ENCODE measurements at places on chromosomes 2 and 18.

DNA sequence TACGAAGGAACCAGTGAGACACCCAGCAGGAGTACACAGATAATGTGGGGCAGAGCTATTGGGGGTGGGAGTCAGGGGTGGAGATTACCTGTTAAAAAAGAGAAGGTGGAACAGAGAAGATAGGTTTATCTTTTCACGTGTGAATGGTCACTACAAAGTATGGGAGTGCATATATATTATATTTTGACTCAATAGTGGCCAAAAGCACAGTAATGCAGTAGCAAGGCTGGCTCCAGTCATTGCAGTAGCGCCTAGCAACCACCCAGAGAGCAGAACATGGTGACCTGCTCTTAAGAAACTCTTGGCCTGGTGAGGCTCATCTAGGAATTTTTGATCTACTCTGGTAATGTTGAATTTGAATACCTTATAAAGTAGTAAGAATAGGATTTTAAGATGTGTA lies 1.0 kb downstream of the IMPACT start:
- no peak for DNase-seq

DNA sequence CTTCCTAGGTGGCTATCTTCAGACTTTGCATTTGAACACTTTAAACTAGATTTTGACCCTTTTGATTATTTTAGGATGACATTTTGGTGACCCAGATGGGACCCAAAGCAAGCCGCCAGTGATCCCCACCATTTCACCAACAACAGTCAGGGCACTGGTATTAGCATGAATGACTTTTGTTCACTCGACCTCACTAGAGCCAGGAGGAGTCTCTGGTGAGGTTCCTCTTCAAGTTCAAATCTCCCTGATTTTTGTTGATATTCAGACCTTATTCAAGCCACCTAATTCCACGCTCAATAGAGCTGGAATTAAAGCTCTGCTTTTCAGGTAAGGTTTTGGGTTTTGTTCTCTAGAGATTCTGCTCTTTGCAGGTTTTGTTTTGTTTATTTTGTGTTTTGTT lies 202.3 kb downstream of the MREG start:
- no peak for DNase-seq

DNA sequence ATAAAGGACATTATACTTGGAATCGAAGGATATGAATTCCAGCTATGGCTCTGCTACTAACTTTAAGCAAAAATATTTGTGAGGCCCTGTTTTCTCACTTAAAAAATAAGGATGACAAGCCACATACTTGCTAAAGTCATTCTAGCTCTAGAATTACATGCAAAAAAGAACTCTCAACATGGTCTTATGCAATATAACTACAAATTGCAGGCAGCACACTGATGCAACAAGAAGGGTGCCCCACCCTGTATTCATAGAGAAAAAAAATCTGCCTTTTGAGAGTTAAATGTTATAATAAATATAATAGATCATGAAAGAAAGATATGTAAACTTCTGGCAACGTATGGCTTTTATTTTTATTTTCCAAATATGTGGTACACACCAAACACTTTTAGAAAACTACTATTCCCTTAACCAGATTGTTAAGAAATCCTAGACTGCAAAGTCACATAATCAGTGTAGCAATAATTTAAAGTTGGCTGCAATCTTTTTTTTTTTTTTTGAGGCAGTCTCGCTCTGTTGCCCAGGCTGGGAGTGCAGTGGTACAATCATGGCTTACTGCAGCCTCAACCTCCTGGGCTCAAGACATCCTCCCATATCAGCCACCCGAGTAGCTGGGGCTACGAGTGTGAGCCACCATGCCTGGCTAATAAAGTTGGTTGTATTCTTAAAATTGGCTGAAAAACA lies 40.2 kb upstream of the WDSUB1 start:
- no peak for DNase-seq

DNA sequence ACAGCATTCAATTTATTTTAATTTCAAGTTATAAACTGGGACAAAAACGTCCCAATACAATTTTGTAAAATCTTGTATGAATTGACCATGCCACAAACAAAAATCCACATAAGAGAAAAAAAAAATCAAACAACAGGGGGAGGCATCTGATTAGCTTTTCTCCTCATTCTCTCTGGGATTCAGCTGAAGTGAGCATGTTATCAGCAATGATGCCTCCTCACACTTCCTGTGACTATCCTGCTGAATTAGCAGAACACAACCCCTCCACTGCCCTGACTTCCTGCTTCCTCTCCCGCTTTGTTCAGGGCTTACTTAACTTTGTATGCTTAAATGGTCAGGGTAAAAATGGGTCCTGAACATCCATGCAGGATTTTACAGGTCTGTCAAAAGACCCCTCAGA lies 132.2 kb upstream of the ITGB6 start:
- no peak for DNase-seq

DNA sequence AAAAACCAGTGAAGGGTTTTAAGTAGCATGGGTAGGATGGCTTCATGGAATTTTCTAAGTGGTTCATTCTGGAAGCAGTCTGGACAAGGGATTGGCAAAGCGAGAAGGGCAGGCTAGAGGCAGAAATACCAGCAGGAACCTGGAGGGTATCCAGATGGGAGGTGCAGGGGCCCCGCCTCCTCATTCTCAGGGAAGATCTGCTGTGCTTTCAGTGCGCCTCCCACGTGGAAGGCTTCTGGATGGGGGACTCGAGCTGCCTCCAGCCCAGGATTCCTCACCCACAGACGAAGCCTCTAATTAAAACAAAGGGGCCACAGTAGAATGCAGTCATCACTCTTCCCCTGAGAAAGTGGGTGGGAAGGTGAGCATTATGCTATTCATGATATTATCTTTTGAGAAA lies 79.8 kb downstream of the VSNL1 start:
- no peak for DNase-seq

DNA sequence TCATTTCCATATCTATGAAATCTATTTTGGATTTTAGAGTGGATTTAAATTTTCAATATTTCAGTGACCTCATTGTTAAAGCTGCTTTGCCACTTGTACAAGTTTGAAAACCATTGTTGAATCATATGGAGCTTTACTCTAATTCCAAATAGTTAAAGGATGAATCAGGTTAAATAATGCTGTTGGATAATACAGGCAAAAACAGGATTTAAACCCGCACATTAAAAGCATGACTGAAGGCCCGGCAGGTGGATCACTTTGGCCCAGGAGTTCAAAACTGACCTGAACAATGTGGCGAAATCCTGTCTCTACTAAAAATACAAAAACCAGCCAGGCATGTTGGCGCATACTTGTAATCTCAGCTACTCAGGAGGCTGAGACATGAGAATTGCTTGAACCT lies 68.3 kb downstream of the RIF1 start:
- no peak for DNase-seq

- no peak for DNase-seq
Measured at GRCh38 chr18:23888881-23889280, 125.7 kb upstream of the TTC39C start.

- no peak for DNase-seq
Measured at GRCh38 chr18:36349552-36349951, 52.0 kb downstream of the FHOD3 start.

- DNase-seq: no peak
Measured at GRCh38 chr2:12828980-12829379, 112.2 kb downstream of the TRIB2 start.

DNA sequence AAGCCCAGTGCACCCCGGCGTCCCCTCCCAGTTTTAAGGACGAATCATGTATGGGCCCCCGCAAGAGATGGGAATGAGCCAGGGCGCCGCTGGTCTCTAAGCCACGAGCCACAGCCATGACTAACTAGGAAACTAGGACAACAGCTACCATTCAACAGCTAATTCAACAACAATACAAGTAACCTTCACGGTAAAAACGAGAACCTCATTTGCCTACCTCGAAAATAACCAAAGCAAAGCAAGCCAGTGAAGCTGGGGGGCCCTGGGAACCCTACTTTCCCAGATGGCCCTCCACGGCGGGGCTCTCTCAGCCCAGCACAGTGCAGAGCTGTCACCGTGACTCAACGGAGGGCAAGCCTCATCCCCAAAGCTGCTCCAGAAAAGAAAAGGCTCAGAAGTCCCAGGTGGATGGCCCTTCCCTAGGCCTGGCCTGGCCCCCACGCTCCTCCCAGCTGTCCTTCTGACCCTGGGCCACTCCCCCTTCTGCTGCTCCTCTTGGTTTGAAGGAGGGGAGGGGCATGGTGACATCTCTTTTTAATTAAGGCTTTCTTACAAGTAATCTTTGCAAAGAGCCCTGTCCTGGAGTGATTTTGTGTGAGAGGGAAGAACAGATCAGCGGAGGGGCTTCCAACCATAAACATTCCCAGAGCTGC lies 126.3 kb downstream of the HDAC4 start:
- DNase-seq: no peak

GRCh38 chr2:100784681-100785080 lies 35.3 kb upstream of the NPAS2 start:
- DNase-seq: no peak

DNA sequence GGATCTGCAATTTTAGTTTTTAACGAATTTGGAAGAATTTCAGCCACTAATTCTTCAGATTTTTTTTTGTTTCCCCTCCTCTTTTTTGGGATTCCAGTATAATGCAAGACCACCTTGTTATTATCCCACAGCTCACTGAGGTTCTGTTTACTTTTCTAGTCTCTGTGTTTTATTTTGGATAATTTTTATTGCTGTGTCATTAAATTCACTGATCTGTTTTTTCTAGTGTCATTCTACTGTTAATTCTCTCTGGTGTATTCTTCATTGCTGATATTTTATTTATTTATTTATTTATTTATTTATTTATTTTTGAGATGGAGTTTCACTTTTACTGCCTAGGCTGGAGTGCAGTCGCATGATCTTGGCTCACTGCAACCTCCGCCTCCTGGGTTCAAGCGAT lies 32.2 kb downstream of the UBR3 start:
- DNase-seq: no peak

GRCh38 chr18:79354350-79354749 lies 41.4 kb upstream of the NFATC1 start:
- no peak for DNase-seq

- DNase-seq: no peak
Measured at GRCh38 chr2:172560721-172561120, 4.8 kb downstream of the PDK1 start.

DNA sequence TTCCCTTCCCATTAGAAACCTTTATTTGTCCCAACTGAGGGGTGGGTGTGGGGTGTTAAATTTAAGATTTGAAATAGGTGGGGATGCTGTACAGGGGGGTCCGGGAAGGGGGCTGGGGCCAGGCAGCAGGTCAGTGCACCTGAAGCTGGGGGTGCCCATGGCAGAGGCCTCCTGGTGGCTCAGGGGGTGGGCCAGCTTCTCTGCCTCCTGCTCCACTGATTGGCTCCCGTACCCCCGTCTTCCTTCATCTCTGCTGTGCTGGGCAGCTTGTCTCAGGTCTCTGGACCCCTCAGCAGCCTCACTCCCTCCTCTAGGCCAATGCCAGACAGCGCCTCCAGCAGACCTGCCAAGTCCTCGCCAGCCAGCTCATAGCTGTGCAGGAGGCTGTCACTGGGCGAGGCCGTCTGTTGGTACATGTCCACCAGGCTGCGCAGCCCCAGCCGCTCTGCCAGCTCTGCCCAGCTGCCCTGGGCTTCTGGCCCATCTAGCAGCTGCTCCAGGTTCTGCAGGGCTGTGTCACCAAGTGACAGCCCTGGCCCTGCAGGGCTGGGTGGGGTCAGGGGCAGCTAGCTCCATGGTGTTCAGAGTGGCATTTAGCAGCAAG lies 2.0 kb upstream of the ANKRD62 start:
- no peak for DNase-seq

DNA sequence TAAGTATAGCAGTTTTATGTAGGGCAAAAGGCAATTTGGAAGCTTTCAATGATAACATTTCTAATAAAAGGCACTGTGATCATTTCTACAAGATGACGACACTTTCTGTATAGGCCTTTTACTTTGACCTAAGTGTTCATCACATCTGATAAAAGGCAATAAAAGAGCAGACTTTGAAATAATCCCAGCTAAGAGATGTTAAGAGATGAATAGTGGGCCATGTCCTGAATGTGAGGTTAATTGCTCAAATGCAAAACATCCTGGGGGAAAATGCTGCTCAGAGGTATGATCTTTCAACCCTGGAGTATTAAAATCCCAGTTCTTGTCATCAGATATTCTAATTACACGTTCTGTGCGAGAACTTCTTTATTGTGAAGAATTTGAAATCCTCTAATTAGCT lies 677.6 kb downstream of the SOCS6 start:
- no peak for DNase-seq

- no peak for DNase-seq
Measured at GRCh38 chr2:6653281-6653750, 212.4 kb downstream of the CMPK2 start.

All from thoracic aorta (tissue), 2 donors.